ENCODE measurements at places on chromosomes 6 and 20. TPM values are rescaled to one million over a fixed set of nuclear protein-coding genes. Genes with fewer than 3 reads are reported as not detected.

GRCh38 chr6:51028276-51028675 is 209.6 kb downstream of the TFAP2B start:
- DNase-seq: no peak

DNA sequence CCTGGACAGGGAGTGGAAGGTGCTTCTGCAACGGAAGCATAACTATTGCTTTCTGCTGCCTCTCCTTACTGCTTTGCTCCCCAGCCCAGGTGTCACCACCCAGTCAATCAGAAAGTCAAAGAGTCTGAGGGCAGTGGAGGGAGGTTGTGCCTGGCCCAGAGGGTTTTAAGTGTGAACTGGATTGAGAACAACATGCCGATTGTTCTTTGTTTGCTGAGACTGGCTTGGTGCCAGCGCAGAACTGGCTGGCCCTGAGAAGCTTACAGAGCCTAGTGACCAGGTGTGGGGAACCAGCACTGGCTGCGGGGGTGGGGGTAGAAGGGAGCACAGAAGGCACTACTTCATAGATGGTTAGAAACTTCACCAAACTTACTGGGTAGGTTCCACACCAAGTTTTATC is 31.1 kb upstream of the ENPP4 start:
- no peak for DNase-seq

DNA sequence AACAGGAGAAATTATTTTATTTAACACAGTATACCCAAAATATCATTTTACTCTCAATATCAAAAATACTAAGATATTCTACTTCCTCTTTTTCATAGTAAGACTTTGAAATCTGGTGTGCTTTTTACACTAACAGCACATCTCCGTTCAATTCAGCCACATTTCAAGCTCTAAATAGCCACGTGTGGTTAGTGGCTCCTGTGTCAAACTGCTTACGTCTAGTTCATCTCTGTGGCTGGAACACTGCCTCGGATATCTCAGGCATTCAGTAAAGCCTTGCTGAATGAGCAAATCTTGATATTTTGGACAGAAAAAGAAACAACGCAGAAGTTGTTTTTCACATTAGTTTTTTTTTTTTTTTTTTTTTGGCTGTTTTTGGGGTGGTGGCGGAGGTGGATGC is 136.1 kb downstream of the EYA4 start:
- DNase-seq: no peak

DNA sequence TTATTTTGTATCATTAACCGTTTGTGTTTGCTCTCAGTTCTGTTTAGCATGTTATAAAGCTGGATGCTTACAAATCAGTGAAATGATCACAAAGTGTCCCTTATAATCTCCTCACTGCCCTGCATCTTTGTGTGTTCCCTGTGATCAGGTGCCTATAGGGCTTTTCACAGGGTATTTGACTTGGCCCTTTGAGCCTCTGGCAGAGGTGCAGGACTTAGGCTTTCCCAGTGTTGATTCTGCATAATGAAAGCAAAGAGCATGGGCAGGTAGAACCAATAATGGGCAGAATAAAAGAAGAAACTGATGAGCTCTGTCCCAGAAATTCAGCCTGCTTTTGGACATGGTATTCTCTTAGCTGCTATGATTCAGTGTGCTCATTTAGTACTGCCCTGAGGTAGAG is 16.9 kb upstream of the PBOV1 start:
- DNase-seq: no peak

DNA sequence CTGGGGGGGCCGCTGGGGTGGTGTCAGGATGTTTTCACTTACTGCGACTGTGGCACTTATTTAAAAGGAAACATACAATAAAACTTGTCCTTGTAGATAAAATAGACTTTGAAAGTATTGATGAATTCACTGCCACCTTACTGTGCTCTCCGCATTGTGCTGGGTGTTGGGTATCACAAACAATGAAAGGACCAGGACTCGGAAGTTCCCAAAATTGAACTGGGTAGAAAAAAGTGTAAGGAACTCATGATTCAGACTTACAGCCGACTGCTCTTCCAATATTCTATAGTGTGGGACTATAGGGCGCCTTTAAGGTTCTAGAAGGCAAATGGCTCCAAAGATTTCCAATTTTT is 32.1 kb upstream of the ID4 start:
- DNase-seq: no peak

DNA sequence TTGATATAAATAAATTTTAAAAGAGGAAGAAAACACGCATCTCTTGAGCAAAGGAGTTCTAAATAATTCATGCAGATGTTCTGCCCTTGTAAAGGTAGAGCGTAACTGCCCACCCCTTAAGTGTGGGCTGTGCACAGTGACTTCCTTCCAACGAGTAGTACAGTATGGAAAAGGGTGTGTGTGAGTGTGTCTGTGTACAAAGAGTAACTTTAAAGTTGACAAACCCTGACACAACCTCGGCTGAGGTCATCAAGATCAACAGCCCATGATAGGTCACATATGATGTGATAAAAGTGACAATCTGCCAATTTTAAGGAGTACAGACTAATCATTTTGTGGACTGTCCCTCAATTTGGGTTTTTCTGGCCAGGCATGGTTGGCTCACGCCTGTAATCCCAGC is 225.7 kb downstream of the ATXN1 start:
- DNase-seq: no peak

GRCh38 chr6:43170417-43170930 is 595 bp upstream of the SRF start:
- peak; percentile 66 for DNase-seq

- no peak for DNase-seq
Observed at GRCh38 chr6:158206740-158207421, 38.7 kb downstream of the GTF2H5 start.

DNA sequence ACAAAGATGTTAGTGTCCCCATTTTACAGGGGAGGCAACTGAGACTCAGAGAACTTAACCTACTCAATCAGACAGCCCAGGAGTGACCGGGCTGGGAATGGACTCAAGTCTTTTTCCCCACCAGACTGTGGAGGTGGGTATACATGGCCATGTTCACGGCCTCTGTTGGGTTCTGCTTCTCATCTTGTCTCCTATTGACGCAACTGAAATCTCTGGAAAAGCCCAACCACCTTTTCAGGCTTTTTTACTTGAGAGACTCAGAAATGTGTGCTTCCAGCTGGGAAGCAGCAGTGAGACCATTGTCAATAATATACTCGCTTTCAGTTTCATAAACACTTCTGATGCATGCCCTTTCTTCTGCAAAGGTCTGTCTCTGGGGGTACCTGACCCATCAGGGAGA is 70.7 kb downstream of the SOBP start:
- DNase-seq: no peak

DNA sequence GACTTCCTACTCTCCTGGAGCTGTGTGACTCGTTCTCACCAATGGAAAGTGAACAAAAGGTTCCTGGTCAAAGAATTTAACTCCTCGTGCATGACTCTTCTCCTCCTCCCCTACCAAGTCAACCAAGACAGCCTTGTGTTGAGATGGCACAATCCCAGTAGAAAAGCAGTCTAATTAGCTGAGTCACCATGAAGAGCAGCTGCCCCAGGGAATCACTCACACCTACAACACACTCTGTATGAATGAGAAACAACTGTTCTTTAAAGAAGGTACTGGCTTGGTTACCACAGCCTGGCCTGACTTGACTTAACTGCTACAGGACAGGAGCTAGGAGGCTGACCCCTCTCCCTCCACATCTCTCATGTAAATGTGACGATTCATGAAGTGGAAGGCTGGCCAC is 2.9 kb upstream of the HLA-DOB start:
- DNase-seq: no peak

- no peak for DNase-seq
Observed at GRCh38 chr6:42148058-42148457, 5.6 kb upstream of the C6orf132 start.

GRCh38 chr6:1983850-1984249 is 261.6 kb downstream of the GMDS start:
- no peak for DNase-seq

- DNase-seq: no peak
Observed at GRCh38 chr6:7145885-7146828, 38.4 kb downstream of the RREB1 start.

DNA sequence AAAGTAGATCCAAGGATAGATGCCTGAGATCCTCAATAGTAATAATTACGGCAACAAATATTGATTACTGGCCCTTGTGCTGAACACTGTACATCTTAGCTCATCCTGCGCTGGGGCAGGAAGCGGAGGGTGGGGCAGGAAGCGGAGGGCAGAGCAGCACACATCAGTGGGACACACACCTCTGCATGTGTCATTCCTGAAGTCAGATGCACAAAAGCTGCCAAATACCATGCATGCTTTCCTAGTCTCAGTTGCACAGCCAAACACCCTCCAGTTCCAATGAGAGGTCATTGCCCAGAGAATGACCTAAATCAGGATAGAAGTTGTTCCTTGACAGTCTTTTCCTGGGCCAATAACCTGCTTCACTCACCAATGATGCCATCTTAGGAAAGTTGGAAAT is 74.4 kb upstream of the FOXC1 start:
- no peak for DNase-seq

DNA sequence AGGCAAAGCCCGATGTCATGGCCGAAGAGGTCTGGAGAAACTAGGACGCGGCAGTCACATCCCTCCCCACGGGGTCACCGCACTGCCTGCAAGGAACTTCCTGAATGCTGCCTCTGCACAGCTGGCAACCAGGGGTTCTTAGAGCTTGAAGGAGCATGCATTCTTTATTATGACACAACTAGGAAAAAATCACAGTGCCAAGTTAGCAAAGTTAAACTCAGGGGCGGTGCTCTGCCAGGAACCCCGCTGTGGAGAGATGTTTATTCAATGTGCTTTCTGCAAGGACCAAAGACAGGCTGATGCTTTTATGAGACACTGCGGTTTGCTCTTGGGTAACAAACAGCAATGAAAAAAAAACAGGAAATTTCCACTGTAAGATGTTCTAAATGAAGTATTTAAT is 287.3 kb upstream of the FOXQ1 start:
- DNase-seq: no peak

GRCh38 chr6:1405221-1405620 is 15.8 kb downstream of the FOXF2 start:
- no peak for DNase-seq

GRCh38 chr6:80667006-80667405 is 560.5 kb downstream of the BCKDHB start:
- DNase-seq: no peak

DNA sequence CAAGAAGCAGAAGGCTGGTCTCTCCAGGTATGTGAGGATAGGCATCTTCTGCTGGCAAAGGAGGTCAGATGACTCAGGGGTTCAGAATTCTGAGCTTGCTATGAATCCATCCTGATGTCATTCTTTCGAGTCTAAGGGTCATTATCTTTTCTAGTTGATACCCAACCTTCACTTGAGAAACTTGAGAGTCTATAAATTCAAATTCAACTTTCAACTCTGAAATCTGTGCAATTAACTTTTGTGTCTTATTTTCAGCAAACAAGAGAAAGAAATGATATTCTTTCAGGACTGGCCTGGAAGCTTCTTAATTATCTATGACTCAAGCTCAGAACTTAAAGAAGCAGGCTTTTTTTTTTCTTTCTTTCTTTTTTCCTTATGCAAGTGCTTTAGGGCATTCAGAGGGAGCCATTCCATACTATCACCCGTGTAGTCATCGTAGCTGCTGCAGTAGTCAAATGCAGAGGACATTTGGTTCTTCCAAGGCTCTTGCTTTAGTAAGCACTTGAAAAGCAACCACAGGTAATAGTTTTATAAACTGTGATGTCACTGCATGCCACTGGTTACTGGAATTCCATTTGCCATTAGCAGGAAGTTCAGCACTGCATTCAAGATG is 93.0 kb downstream of the ADTRP start:
- no peak for DNase-seq

GRCh38 chr6:143754204-143754603 is 76.4 kb downstream of the PHACTR2 start:
- DNase-seq: no peak

GRCh38 chr20:34110025-34110744 is 1.9 kb downstream of the EIF2S2 start:
- DNase-seq: no peak

DNA sequence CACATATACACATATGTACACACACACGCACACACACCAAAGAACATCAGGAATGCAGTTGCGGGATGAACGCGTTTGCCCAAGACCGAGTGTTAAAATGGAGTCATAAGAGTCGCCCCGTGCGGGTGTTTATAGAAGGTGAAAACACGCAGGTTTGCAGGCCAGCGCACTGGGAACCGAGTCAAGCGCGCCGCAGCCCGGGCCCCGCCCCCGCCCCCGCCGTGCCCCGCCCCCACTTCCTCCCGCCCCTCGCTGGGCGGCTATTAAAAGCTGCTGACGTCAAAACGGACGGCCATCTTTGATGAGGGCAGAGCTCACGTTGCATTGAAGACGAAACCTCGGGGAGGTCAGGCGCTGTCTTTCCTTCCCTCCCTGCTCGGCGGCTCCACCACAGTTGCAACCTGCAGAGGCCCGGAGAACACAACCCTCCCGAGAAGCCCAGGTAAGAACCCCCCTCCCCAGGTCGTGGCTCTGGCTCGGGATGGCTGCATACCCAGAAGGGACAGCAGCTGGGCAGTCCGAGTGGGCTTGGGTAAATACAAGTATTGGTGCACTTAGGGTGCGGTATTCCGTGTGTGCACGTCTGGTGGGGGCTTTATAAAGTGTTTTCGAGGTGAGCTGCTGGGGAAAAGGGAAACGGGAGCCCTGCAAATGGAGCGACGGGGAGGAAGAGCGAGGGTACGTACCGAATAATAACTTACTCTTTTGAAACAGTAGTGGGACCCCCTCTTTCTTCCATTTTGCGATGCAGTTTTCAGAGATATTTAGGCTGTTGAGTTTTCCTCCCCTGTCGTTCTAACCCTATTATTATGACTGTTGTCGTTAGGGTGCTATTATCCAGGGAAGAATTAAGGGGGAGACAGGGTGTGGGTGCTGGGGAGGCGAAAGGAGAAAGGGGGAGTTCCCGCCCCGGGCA is at the start of gene SNAP25:
Gene SNAP25, plus strand, starts transcription at position 295 of the 916 bp plus-strand sequence. CDS start 56,662 bp downstream, outside the sequence.
- DNase-seq: no peak

DNA sequence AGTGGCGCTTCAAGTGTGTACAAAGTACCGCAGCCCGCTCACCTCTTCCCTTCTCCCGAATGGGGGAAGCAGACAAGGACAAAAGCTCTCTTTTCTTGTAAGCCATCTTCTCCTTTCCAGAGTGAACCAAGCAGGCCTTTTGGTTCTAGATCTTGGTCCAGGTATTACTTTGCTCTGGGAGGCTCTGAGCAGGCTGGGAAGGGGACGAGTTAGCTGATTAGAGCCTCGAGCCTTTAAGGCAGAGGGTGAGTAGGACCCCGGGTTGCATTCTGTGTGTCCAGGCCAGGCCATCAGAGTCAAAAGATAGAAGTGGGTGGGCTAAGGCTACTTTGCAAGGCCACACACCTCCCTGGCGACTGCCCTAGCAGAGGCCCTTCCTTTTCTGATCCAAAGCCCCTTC is 57.6 kb downstream of the GTF2H5 start:
- DNase-seq: no peak

ZKSCAN8 gene
- total RNA-seq: 15.1 TPM

GPX5 gene
- total RNA-seq: not detected

KIFC1 gene
- 21.9 TPM for total RNA-seq

NRSN1 gene
- not detected for total RNA-seq

TMEM14A gene
- total RNA-seq: 26.3 TPM

SLC24A3 gene
- total RNA-seq: 0.18 TPM

C20orf144 gene
- not detected for total RNA-seq

SRMS gene
- not detected for total RNA-seq

CCN6 gene
- not detected for total RNA-seq
